ENCODE measurements at places on chromosomes 4 and X.

GRCh38 chr4:82705928-82706300 is 92.7 kb downstream of the SCD5 start:
- DNase-seq, result no peak

GRCh38 chr4:93147524-93148212 is 680.9 kb upstream of the ATOH1 start:
- no peak for DNase-seq

DNA sequence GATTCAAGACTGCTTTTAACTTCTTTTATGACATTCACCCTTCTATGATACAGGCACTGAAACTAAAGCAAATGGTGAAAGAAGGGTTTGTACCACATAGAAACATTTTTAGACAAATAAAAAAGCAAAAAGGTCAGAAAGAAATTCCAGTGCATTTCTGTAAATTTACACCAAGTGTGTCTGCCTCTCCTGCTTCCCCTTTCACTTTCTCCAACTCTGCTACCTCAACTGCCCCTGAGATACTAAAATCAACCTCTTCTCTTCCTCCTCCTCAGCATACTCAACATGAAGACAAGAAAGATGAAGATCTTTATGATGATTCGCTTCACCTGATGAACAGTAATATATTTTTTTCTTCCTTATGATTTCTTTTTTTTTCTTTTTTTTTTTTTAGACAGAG is 187.9 kb downstream of the LRBA start:
- no peak for DNase-seq

GRCh38 chrX:24862343-24862742 is 153.4 kb downstream of the ARX start:
- DNase-seq, result no peak

- DNase-seq, result no peak
These were observed 26.4 kb downstream of the NKX1-1 start for GRCh38 chr4:1379801-1380331.

- DNase-seq, result no peak
These were observed 42.4 kb downstream of the CLCN4 start for GRCh38 chrX:10199212-10199611.

DNA sequence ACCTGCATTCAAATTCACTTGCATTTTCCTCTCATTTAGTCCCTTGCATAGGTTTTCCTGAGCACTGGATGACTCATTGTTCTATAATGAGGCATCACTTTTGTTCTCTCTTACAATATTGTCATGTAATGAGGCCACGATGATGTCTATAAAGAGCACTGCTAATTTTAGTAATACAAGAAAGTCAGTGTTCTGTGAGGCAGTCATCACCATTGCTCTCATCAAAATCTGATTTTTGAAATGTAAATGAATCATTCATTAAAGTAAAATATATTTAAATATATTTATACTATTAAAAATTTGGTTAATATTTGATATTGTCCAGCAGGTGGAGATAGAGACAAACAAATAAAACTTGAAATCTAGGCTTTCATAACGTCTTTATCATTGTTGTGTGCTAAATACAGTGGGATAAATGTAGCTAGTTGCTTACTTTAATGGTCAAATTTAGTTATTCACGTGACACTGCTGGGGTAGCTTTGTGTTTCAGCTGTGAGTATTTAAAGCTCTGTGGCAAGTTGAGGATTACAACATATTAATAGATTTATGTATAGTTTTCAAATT is 15.4 kb downstream of the HMGB2 start:
- DNase-seq, result peak; percentile 49

DNA sequence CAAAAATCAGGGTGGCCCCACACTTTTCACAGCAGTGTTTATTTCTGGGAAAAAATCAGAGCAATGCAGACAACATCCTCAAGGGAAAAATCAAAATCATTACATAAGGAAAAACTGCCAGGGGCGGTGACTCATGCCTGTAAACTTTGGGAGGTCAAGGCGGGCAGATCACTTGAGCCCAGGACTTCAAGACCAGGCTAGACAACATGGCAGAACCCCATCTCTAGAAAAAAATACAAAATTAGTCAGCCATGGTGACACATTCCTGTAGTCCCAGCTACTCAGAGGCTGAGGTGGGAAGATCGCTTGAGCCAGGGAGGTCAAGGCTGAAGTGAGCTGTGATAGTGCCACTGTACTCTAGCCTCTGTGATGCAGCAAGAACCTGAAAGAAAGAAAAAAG is 102.8 kb downstream of the NAF1 start:
- no peak for DNase-seq

DNA sequence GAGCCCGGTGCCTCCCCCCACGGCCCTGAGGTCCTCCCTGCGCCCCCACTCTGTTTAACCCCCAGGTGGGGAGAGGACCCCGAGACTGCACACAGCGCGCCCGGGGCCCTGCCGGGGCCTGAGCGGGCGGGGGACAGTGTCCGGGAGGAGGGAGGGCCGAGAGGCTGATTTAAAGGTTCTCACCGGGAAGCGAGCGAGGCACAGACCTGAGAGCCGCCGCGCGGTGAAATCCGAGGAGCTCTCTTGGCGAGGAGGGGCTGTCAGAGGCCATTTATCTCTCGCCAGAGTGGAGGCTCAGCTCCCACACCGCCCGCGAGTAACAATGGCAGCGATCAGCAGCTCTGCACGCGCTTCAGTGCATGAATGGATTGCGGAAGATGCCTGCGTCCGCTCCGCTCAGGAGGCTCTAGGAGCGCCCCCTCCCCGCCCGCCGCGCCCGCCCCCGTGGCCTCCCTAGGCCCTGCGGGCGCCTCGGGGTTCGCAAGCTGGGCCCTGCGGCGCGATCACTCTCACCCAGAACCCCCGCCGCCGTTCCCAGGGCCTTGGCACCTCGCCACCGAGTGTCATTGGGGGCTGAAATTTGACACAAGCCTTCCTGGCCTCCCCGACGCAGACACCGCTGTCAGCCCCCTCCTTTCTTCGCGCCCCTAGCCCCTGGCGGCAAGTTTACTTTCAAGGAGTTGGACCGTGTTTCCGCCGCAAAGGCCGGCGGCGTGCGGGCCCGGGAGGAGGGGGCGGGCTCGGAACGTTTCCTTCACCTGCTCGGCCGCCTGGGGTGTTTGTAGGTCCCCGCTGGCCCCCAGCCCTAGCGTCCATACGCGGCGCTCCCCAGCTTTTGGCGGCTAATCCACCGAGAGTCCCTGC is 48.7 kb upstream of the BCOR start:
- DNase-seq, result peak; percentile 9

- DNase-seq, result no peak
These were observed 482.3 kb downstream of the ANKRD50 start for GRCh38 chr4:124230268-124230667.

GRCh38 chr4:154565704-154566103 is 2.9 kb downstream of the FGB start:
- no peak for DNase-seq

- no peak for DNase-seq
These were observed 19.3 kb upstream of the MAGED1 start for GRCh38 chrX:51874123-51874522.

GRCh38 chr4:146975036-146975435 is 29.4 kb upstream of the TTC29 start:
- DNase-seq, result no peak

DNA sequence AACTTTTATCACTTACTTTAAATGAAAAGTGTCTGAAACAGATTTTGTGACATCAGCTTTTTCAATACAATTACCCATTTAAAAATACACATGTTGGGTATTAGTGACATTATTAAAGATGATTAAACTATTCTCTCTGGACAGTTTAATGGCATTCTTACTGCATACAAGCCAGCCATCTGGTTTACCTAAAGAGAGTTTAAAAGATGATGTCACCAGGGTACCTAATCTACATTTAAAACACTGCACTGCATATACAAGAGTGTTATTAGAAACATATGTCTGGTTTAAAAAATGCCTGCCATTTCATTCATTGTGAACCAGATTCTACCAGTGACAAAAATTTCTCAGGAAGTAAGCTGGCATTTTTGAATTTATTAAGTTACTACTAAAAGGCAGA is 919.1 kb downstream of the ADGRL3 start:
- no peak for DNase-seq

DNA sequence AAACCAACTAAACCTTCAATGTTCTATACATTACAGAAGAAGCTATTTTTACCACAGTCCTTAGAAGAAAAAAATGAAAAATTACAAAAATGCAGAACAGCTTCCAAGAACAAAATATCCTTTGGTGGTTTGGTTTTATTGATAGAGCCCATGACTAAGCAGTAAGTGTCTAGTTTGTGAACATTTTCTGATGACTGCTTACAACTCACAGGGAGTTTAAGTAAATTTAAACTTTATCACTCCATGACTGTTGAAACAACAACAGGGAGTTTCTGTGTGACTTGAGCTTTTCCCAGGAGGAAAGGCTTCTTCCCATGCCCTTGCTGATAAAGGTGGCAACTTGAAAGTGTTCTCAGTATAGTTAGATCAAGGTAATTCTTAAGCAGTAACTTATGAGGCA is 2.9 kb downstream of the PF4 start:
- no peak for DNase-seq

GRCh38 chrX:7444967-7445366 is 297.0 kb upstream of the PUDP start:
- DNase-seq, result no peak

DNA sequence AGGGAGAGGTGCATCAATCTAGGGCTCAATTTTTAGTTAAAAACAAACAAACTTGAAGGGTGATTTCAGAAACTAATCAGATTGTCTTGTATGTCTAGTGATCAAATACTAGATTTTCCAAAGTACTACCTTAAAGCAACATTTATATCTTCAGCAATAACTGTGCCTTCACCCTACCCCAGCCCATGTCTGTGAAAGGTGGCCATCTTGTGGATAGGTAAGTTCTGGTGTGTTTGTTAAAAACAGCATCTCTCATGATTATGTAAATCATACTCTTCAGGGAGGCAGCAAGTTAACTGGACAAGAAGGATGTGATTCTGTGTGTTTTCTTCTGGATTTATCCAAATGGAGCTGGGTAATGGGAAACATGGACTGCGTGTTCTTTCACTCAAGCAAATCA is 81.4 kb upstream of the ACSL1 start:
- no peak for DNase-seq

GRCh38 chr4:101145021-101145420 is 202.3 kb downstream of the PPP3CA start:
- no peak for DNase-seq

- no peak for DNase-seq
These were observed 101.3 kb downstream of the RPA4 start for GRCh38 chrX:96985046-96985445.

DNA sequence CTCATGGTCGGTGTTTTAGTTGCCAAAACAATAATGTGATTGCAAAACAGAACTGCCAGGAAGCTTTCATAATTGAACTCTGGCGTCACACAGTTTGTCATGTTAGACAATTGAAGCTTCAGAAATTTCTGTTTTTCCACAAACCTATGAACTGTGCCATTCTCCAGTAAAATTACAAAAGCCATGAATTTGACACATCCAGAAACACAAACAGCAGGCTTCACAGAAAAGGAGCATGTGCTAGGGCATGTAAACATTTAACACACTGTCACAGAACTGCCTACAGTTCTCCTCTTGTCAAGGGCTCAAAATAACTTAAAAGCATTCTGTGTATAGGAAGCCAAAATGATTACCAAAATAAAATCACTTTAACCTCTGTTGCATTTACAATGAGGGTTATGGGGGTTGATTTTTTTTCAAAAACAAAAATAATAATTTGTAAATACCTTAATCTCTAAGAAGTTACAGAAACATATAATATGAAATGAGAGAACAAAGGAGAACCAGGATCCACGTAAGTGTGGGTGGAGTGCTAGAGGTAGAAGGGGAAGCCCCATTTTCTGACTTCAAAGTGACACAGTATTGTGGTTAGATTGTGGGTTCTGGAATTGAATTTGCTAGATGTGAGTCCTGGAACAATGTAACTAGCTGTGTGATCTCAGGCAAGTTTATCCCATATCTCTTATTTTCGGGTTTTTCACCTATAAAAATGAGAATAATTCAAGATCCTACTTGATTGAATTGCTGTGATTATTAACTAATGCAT is 295.0 kb downstream of the CENPC start:
- DNase-seq, result no peak
